ENCODE measurements at places on chromosomes 12 and 14.

DNA sequence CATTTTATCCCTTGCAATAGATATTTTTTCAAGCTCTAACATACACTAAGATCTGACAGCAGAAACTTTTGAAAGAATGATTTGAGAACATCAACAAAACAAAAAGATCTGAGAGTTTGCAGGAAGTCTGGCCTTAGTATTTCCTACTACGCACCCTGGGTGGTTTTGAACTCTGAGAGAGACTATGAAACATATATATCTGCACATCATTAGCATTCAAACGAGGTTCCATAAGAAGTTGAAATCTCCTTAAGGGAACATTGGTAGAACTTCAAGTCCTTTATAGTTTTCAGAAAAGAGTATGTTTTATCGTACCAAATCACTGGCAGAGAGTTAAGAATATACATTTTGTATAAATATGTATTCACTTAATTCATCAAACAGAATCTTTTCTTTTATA lies 86.3 kb downstream of the RMST start:
- DNase-seq, result no peak

- no peak for DNase-seq
These were observed at the start of gene LRRC43 for GRCh38 chr12:122182887-122183587. LRRC43 (plus strand) TSS chr12:122183123; CDS start chr12:122183145, 22 bp downstream.

DNA sequence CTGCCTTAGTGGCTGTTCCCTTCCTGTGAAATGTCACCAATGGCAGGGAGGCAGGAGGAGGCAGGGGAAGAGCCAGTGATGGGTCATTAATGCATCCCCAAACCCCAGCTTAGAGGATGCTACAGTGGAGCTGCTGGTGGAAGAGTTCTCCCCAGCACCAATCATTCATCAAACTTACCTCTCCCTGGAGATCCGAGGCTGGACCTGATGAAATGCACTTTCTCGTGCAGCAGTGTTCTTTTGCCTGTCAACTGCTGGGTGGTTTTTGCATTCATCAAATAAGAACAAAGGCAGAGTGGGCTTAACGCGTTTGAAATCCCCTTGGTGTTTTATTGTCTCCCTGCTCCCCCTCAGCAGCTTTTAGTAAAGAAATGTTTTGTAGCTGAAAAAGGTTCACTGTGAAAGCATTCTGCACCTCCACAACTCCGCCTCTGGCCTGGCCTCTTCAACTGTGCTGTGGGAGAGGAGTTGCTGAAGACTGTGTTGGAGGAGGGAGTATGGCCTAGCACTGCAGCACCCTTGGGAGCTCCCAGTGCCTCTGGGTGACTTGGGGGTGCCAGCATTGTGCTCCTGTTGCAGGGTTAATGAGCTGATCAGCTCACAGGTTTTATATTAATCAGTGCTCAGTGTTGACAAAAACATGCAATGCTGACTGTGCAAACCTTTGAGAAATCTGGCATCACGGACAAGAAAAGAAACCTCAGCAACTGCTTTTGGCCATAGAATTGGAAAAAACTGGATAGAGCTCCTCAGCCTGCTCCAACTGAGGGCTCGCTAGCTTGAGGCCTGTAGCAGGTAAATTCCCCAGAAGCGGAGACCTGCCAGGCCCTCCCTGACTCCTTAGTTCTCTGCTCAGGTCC lies 14.4 kb downstream of the TSPAN9 start:
- no peak for DNase-seq

- DNase-seq, result no peak
These were observed 35.1 kb upstream of the GRIP1 start for GRCh38 chr12:66713984-66714383.

DNA sequence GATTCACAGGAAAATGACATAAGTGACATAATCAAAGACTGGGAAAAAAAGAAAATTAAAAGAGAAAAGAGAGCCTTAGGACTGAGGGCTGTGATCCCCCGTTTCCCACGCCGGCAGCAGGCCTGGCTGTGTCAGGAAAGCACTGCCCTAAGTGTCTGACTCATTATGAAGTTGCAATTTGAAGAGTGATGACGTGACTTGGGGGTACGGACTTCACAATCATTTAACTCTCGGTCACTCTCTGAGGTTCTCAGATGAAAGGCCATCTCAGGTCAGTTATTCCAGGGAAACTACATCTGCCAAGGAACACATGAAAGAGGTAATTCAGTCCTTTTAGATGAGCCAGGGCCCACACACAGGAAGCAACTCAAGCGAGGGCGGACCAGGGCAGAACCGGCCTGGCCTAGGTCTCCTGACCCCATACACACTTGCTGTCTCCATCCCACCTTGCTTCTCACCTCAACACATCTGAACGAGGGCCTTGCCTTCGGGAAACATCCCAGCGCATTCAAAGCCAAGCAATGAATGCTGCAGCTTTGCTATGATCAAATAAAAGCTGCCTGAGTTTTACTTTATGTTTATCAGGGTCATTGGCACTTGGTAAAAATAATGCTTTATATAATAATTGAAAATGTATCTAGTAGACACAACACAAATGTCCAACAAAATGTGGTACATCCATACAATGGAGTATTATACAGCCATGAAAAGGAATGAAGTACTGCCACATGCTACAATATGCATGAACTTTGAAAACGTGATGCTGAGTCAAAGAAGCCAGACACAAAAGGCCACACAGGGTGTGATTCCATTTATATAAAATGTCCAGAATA lies 2.7 kb downstream of the SSH1 start:
- no peak for DNase-seq

DNA sequence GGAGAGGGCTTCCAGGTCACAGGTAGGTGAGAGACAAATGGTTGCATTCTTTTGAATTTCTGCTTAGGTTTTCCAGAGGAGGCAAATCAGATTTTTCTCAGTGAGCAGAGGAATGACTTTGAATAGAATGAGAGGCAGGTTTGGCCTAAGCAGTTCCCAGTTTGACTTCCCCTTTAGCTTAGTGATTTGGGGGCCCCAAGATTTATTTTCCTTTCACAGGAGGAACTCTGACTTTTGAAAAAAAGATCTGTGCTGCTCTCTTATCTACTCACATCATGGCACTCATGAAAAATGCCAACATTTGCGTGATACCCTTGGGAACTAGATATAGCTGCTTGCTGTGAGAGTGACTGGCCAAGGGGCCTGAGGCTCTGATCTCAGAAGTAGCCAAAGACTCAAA lies 58.0 kb upstream of the EVL start:
- DNase-seq, result no peak

- DNase-seq, result no peak
These were observed 42.1 kb downstream of the GPR68 start for GRCh38 chr14:91202234-91202974.

DNA sequence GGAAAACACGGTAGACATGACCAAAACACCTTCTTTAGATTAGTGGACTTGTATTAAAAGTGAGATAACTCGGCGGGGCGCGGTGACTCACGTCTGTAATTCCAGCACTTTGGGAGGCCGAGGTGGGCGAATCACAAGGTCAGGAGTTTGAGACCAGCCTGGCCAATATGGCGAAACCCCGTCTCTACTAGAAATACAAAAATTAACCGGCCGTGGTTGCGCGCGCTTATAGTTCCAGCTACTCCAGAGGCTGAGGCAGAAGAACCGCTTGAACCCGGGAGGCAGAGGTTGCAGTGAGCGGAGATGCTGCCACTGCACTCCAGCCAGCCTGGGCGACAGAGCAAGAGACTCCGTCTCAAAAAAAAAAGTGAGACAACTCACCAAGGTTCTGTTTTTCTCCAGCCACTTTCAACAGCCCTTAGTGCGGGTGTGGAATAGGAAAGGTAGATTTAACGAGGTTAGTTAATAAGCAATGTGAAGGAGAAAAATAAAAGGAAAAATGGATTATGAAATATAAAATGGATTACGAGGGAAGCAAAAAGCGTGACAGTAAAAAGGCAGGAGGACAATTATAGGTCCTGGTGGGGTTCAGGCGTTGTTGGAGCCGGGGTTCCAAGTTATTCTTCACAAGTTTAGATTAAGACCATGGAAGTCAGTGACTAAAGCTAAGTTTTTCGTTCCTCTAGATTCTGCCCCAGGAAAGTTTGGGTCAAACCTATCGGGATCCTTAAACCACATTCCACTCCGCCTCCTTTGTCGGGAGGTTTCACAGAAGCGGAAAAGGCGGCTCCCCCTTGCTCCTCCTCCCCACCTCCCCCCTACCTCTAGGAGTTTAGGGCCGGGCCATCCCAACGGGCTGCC lies 534 bp downstream of the PPP2R3C start:
- no peak for DNase-seq

DNA sequence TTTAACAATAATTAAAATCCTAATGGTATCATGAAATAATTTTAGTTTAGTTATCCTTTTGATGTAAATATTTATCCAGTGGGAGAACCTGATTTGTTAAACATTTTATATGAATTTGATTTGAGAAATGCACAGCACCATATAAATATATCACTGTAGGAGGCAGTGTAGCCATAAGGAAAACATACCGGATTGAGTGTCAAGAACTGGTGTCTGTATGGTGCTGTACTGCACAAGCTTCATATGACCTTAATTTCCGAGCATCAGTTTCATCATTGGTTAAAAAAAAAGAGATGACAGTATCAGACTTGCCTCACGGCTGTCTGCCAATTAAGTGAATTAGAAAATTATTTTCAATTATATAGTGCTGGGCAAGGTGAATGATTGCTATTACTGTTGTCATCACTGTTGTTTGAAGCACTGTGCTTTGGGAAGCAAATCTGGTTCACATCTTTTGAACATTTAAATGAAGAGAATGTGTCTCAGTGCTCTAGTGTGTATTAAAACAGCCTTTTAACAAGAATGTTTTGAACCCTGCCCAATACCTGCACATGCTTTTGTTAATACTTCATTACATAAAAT lies 72.1 kb downstream of the TMTC2 start:
- DNase-seq, result no peak

- DNase-seq, result no peak
These were observed 725.5 kb upstream of the FLRT2 start for GRCh38 chr14:84804468-84804867.

DNA sequence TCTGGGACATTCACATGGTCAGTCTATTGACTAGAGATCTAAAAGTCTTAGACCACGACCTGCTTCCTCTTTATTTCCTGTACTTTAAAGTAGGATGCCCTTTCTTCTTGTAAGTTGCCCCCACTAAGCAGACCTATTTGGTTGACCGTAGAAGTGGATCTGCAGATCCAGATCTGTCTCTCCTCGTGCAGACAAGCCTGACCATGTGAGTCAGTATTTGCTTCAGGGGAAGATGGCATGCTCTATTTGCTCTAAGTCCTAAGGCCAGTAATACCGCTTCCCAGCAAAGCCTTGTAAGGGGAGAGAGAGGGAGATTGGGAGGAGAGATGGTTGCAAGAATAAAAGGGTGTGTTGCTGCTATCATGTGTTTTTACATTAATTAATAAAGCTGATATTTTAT lies 46.8 kb downstream of the KCNC2 start:
- DNase-seq, result no peak

DNA sequence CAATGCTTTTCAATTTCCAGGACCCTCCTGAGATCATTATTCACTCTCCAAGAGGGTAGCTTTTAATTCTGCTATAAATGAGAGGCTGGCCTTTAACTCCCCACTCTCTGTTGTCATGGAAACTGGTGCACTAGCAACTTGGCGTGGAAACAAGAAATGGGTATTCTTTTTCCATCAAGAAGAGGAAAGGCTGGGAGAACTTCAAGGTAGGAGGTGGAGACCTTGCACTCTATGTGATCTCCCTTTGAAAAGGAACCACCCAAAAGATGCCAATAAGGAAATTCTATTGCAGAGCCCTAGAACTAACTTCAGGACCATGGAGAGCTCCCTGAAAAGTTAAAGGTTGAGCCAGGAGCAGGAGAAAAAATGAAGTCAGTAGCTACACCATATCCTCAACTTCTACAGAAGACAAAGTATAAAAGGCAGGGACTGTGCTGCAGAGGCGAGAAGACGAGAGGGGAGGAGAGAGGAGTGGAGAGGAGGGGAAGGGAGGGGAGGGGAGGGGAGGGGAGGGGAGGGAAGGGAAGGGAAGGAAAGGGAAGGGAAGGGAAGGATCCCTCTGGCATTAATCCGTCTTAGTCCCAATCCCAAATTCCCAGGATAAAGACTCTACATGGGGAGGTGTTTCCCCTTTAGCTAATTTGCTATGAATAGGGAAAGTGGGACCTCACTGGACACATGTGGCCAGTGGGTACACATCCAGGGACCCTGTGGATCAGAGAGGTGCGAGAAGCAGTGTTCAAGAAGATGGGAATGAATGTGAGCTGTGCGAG lies 46.7 kb upstream of the FICD start:
- no peak for DNase-seq

- DNase-seq, result no peak
These were observed 21.8 kb upstream of the EIF2B2 start for GRCh38 chr14:74980731-74981461.

DNA sequence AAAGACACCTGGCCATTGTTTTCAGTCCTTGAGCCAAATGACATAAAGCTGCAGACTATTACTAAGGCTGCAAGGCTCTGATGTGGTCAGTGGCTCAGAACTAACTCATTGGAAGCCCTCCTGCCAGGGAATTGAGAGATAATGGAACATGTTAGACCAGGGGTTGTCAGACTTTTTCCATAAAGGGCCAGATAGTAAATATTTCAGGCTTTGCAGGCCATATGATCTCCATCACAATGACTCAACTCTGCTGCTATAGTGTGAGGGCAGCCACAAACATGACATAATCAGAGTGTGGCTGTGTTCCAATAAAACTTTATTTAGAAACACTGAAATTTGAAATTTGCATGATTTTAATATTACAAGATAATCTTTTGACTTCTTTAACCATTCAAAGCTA lies 140.3 kb downstream of the TMEM30B start:
- DNase-seq, result no peak

- DNase-seq, result no peak
These were observed 1.2 kb upstream of the CLEC7A start for GRCh38 chr12:10131111-10131690.

DNA sequence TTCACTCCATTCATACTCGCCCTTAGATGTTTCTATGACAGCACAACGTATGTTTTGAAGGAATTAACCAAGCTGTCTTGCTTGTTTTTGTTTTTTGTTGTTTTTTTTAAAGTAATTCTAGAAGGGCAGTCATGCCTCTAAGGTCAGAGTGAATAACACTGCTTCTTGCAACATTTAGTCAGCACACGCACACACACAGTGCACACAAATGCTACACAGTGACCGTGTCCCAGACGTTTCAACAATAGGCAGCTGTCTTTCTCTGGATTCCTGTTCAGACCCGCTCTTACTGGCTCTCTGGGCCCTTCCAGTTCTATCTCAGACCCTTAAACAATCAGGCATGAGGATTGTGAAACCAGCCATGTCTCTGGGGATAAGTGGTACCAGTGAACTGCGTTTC lies 351.0 kb upstream of the FKBP4 start:
- no peak for DNase-seq

DNA sequence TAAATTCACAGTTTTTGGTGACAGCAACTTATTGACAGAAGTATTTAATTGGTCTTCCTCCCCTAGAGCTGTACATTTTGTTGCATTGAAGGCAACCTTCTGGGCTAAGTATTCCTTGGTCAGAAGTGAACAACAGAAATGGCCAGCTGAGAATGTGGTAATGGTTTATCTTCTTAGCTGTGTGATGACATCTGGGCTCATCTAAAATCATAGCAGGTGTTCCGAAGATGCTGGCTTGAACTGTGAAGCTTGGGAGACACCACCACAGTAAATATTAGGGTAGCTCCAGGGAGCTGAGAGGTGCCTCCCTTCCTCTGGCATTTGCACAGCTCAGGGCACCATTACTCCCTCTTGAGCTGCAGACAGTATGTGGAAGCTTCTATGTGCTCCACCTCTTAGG lies 3.7 kb upstream of the PTPRB start:
- no peak for DNase-seq

All from CD4-positive, alpha-beta T cell treated with Interleukin-6 at 100 ng/mL for 8 hours (primary cell).